ENCODE measurements at places on chromosomes 3 and 15.

DNA sequence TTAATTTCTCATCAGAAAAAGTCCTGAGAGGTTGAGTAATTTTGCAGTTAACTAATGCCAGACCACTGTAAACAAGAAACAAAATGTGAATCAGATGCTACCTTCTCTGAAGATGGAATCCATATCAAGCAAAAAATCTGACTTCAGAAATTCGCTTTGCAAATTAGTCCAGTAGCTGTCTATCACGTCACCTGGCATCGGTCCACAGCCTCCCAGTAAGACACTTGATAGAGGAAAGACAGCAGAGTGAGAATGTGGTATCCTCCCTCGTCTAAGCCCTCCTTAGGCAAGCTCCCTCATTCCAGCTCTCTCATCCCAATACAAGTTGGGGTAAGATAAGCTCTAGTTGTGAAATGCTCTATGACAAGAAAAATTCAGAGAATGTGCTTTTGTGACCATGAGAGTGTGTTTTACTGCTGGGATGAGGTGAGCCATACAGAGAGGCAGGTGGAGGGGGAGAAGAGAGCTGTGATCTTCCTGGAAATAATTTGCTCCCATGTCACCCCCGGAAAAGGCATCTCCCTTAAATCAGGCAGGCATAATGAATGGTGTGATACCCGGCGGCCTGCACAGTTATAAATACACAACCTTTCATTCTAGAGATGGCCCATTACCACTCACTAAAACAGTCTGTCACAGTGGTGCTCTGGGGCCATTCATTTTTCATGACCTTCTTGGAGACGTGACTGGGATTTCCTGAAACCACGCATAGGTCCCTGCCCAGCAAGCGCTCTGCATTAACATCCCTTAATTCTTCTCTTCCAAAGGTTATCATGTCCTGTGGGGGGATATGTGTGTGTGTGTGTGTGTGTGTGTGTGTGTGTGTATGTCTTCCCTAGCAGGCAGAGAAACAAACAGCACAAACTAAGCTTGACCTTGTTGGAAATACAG, 602.0 kb upstream of the KCNMB2 start:
- H3K27ac ChIP-seq: no peak overlapping the region
- no peaks in the 10 kb centered on the region for H3K36me3 ChIP-seq
- no peaks in the 10 kb centered on the region for H3K27me3 ChIP-seq
- no peak overlapping the region for H3K4me3 ChIP-seq

- no peaks in the 10 kb centered on the region for H3K4me1 ChIP-seq
- H3K4me3 ChIP-seq: no peak overlapping the region
- H3K36me3 ChIP-seq: no peaks in the 10 kb centered on the region
- H3K27ac ChIP-seq: no peak overlapping the region
- DNase-seq: no peak
These were observed 225.6 kb downstream of the TIGIT start for GRCh38 chr3:114519415-114519814.

DNA sequence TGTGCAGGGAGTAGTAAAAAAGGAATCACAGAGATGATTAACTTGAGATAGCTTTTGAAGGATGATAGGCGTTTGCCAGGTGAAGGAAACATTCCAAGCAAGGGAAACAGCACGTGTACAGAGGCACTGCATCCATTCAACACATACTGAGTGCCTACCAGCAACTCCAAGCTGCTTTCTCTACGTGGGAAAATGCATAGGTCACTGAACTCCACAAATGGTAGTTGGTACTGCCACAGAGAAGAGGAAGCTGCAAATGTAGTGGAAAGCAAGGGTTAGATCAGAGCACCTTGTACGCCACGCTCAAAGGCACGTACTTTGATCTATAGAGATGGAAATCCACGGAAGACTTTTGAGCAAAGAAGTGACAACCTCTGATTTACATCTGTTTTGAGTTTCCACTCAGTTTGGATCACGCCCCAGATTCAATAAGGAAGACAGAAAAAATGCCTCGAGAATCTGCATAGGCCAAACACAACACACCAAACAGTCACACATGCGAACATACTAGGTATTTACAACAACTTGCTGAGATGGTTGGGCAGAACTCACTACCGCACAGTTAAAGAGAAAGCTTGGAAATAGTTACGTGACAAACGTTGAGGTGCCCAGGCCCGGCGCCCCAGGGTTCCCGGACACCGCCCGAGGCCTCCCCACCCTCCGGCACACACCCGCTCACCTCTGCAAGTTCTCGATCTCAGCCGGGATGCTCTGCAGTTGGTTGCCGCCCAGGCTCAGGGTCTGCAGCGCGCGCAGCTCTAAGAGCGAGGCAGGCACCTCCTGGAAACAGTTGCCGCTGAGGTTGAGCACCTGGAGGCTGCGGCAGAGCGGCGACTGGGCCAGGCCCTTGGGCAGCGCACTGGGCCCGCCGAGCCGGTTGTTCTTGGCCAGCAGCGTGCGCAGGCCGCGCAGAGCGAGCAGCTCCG, 826 bp downstream of the LRRC58 start:
- H3K27me3 ChIP-seq: no peaks in the 10 kb centered on the region
- peaks cover 30% of the 10 kb centered on the region for H3K4me1 ChIP-seq

DNA sequence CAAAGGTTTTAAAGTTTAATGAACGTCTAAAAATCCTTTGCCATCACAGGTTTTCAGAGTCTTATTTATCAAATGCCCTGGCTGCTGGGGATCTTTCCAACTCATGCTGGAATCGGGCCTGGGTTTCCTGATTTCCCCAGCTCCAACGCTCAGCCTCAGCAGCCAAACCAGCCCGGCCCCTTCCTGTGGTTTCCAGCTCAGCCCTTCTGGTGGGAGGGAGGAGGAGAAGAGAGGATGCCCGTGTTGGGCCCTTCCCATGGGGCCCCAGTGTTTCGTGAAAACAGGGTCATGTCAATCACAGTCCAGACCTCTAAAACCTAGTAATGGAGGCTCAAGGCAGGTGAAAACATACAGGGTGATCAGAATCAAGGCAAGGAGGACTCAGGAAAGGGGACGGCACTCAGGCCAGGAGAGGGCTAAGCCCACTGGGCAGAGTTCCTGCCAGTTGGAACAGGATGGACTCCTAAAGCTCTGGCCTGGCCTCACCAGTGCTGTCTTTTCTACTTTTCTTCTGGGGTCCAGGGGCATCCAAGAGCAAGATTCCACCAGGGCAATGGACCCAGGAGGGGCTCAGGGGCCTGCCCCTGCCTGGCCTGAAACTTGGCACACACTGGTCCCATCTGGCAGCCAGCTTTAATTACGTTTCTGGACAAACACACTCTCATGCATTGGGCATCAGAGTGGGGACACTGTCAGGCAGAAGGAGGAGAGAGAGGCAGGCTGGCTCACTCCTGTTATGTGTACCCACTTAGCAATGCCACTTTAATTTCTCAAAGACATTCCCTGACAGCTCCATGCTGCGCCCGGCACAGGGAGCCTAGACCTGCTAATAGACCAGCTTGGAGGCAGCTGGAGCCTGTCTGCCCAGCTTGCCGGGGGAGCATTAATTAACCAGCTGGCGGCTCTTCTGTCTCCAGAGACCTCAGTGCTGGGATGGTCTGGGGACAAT, 194.6 kb downstream of the FAM43A start:
- H3K27ac ChIP-seq: peak overlapping the region; percentile 9
- H3K36me3 ChIP-seq: no peaks in the 10 kb centered on the region
- no peak overlapping the region for H3K4me3 ChIP-seq
- no peaks in the 10 kb centered on the region for H3K4me1 ChIP-seq
- DNase-seq: no peak
- H3K27me3 ChIP-seq: no peaks in the 10 kb centered on the region

DNA sequence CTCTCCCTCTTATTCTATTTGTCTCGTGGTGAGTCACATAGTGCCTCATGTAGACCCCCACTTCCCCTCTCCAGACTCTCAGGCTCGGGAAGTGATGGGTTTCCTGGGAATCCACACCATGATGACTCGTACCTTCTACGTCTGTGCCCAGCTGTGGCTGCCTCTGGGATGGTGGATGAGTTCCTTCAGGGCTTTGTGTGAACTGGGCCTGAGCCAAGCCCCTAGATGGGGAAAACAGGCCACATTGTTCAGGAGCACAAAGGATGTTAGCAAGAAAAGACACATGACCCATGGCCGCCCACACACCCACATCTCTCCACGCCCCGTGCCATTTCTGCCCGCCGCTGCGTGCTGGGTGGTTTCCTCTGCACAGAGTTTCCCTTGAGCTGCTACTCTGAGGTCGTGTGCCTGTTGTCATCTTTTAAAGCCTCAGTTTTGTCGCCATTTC, 10.5 kb downstream of the ISG20 start:
- H3K4me1 ChIP-seq: peaks cover 6% of the 10 kb centered on the region
- H3K27me3 ChIP-seq: no peaks in the 10 kb centered on the region
- no peak overlapping the region for H3K27ac ChIP-seq
- H3K4me3 ChIP-seq: no peak overlapping the region
- H3K36me3 ChIP-seq: no peaks in the 10 kb centered on the region

- H3K27me3 ChIP-seq: no peaks in the 10 kb centered on the region
- H3K36me3 ChIP-seq: no peaks in the 10 kb centered on the region
- no peak overlapping the region for H3K4me3 ChIP-seq
- DNase-seq: no peak
- H3K27ac ChIP-seq: no peak overlapping the region
- H3K4me1 ChIP-seq: no peaks in the 10 kb centered on the region
These were observed 38.5 kb downstream of the C3orf62 start for GRCh38 chr3:49238274-49239127.

DNA sequence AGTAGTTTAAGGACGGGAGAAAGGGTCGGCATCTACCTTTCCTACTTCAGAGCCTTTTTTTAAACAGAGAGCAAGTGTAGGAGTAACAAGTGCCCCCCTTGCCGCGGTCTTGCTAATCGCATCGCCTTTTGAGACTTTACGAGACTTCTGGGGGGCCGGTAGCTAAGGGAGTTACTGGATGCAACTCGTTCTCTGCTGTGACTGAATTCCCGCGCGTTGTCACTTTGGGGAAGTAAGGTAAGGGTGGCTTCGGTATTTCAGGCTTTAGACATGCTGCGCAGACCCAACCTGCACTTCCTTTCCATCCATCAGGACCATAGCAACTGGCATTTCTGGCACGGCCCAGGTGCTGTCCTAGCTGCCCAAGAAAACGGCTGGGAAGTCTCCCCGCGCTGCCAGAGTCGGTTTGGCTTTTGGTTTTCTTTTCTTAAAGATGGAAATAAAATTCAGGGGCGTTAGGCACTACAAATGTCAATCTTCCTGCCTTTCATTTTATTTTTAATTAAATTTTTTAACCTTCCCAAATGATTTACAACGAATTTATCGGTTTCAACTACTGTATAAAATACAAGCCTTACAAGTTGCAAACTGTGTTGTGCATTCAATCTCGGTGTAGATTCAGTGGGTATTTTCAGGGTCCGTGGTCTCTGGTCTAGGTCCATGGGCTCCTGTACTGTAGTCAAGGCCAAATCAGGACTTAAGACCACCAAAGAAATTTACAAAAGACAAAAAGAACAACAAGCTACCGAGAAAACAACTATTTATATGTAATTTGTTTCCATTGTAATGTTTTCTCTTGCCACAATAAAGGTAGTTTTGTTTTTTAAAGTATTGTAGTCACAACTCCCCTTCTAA, 3.5 kb downstream of the MECOM start:
- H3K27ac ChIP-seq: no peak overlapping the region
- H3K27me3 ChIP-seq: peaks cover 73% of the 10 kb centered on the region
- no peak for DNase-seq
- H3K4me1 ChIP-seq: peaks cover 4% of the 10 kb centered on the region
- no peaks in the 10 kb centered on the region for H3K36me3 ChIP-seq

DNA sequence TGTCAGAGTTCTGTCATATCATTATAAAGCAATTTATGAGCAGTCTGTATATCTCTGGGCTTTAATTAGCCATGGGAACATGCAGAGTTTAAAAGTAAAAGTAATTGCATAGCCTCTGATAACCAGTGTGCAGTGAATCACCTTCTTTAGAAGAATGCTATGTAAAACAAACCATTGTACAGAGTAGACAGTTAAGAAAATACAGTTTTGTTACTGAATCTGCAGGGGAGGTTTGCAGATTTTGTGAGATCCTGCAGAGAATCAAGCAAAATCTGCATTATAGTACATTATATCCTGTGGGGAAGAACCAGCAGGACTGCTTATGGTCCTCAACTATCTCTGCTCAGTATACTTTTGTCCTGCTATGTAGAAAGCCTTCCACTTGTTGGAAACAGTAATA, 396.2 kb upstream of the NAALADL2 start:
- no peaks in the 10 kb centered on the region for H3K4me1 ChIP-seq
- H3K36me3 ChIP-seq: no peaks in the 10 kb centered on the region
- DNase-seq: no peak

- DNase-seq: no peak
- no peak overlapping the region for H3K27ac ChIP-seq
- H3K27me3 ChIP-seq: no peaks in the 10 kb centered on the region
- no peak overlapping the region for H3K4me3 ChIP-seq
- H3K4me1 ChIP-seq: no peaks in the 10 kb centered on the region
- H3K36me3 ChIP-seq: no peaks in the 10 kb centered on the region
These were observed 44.8 kb downstream of the GATM start for GRCh38 chr15:45333550-45333949.

DNA sequence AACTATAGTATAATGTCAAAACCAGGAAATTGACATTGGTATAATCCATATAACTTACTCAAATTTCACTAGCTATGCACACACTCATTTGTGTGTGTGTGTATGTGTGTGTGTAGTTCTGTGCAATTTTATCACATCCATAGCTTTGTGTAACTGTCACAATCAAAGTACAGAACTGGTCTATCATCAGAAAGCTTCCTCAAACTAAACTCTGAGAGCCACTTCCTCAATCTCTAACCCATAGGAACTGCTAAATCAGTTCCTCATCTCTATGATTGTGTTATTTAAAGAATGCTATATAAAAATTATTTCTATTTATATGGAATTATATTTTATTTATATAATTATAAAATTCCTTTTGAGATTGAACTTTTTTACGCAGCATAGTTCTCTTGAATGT, 18.1 kb downstream of the LNP1 start:
- DNase-seq: no peak
- no peaks in the 10 kb centered on the region for H3K36me3 ChIP-seq
- no peak overlapping the region for H3K27ac ChIP-seq
- H3K4me3 ChIP-seq: no peak overlapping the region

DNA sequence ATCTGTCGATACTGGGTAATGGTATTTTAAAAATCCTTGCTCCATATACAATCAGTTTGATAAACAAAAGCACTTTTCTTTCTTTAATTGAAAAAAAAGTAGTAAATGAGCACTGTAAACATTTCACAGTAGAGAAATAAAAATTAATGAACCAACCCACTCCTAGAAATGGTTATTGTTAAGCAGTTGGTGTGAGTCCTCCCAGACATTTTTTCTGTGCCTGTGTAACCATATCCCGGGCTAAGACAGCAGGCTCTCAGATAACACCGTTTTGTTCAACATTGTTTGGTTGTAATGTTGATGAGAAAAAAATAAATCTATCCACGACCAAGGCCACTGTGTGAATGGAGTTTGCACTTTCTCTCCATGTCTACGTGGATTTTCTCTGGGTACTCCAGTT, 42.6 kb downstream of the PXK start:
- no peaks in the 10 kb centered on the region for H3K4me1 ChIP-seq
- DNase-seq: no peak
- no peak overlapping the region for H3K4me3 ChIP-seq

GRCh38 chr3:119809249-119810017, 27.5 kb downstream of the NR1I2 start:
- H3K36me3 ChIP-seq: no peaks in the 10 kb centered on the region
- no peak for DNase-seq
- no peaks in the 10 kb centered on the region for H3K27me3 ChIP-seq
- no peaks in the 10 kb centered on the region for H3K4me1 ChIP-seq

Data from Panc1 (cell line).